ENCODE measurements at places on chromosomes 1 and 21. TPM values are rescaled to one million over a fixed set of nuclear protein-coding genes. Genes with fewer than 3 reads are reported as not detected.

- no peak for DNase-seq
These were observed 82.8 kb upstream of the BEND5 start for GRCh38 chr1:48859456-48859855.

The ADORA1 gene
- total RNA-seq = 0.68 TPM

DNA sequence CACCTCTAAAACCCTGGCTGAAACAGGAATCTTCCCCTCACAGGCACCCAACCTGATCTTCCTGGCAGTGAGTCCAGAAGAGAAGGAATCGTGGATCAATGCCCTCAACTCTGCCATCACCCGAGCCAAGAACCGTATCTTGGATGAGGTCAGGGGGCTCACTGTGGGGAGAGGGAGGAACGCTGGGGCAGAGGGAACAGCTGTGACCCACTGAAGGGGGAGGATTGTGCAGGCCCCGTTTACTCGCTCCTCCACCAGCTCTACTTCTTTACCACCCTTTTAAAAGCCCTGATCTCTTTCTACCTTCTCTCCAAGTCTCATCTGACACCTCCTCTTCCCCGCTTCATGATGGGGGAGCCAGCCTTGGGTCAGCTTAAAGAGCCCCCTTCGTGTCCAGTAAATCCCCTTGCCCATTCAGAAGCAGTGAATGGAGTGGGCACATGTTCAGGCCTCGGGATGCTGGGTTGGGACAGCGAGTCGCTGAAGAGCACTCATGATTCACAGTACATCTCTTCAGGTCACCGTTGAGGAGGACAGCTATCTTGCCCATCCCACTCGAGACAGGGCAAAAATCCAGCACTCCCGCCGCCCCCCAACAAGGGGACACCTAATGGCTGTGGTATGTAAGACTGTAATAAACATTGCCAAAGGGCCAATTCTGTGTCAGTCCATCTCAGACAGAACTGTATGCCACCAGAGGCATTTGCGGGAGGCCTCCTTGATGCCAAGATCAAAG lies 7.3 kb downstream of the PLEKHO1 start:
- peak; percentile 60 for DNase-seq

GRCh38 chr1:40659649-40659947 lies 5.9 kb downstream of the RIMS3 start:
- DNase-seq = no peak

DNA sequence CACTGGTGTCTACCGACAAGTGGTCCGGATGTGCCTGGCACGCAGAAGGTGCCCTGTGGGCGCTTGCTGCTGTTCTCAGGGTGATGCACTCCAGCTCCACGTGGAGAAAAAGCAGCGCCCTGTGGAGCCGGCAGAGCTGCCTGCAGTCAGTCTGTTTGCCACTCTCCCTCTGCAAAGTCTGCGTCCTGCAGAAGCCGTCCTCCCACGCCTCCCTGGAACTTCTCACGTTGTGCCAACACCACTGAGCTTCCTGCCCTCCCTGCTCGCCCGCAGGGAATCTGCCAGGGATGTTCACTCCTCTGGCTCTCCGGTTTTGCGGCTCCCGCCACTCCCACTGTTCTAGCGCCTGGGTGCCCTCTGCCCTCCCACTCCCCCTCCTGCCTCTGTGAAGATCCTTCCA lies 19.8 kb upstream of the UBXN10 start:
- DNase-seq = no peak
